Hypothalamus (tissue), 51 donors: ENCODE measurements at places on chromosomes 4 and X.

DNA sequence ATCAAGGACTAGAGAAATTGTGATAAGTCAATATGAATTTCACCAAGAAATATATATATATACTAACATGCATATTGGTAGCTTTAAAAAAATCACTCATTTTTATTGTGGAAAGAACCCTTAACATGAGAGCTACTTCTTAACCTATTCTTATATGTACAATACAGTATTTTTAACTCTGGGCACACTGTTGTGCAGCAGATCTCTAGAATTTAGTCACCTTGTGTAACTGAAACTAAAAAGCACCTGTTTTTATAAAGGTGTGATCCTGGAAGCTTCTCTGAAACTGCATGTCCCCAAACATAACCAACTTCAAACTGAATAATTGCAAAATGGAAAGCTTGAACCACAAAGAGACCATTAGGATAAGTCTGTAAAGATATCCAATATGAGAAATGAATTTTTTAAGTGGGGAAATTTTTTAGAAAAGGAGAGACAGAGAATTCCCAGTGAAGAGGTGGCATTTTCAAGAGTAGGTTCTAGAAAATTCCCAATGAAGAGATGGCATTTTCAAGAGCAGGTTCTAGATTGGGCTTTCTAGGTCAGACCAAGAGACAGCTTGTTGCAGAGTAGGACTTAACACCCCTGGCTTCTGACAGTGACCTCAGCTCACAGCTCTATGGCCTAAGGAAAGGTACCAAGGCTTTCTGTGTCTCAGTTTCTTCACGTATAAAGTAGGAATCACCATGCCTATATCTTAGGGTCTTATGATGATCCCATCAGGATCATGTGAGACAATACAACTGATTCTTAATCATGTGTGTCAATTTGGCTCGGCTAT is 22.0 kb upstream of the PPARGC1A start:
- no peak for DNase-seq

DNA sequence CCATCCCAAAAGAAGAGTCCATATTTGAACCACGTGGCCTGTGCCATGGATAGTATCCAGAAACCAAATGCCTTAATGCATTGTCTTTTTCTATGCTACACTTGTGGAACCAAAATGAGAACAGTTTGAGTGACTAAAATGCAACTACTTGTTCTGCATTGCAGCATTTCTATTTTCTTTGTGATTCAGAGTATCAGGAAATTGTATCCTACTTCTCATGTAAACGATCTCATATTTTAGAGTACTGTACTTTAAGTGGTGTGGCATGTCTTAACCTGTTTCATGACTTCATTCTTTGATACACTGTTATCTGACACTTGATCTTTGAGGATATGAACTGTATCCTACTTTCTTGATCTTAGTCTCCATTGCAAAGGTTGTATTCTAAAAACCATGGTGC is 167.2 kb upstream of the WDR1 start:
- DNase-seq, result no peak

DNA sequence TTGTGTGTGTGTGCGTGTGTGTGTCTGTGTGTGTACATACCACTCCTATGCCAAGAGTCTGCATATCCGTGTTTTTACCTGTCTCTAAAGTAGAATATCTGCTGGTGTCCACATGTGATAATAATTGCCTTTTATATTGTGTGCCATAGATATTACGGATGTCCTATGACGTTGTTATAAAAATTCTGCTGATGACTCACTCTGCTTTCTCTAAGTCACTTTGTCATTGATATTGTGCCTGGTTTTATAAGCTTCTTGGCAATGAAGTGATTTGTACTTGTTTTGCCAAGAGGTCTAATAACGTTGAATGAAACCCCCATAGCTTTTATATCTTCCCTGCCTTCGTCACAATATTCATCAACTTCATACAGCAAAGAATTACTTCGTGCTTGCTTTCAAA is 102.6 kb upstream of the C1GALT1C1 start:
- no peak for DNase-seq

- DNase-seq, result no peak
These were observed at the start of gene KLB for GRCh38 chr4:39406763-39407583. Gene KLB (plus strand): TSS chr4:39406930. CDS start chr4:39406950, 20 bp downstream.

- no peak for DNase-seq
These were observed 111.1 kb downstream of the SH3RF1 start for GRCh38 chr4:169159624-169160171.

DNA sequence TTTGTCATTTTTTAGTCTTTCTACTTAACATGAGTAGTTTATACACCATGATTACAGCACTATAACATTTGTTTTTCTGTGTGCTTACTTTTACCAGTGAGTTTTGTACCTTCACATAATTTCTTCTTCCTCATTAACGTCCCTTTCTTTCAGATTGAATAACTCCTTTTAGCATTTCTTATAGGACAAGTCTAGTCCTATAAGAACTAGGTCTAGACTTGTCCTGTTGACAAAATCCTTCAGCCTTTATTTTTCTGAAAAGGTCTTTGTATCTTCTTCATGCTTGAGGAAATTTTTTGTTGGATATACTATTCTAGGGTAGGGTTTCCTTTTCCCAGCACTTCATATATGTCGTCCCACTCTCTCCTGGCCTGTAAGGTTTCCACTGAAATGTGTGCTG is 253.3 kb upstream of the ARHGAP24 start:
- no peak for DNase-seq

DNA sequence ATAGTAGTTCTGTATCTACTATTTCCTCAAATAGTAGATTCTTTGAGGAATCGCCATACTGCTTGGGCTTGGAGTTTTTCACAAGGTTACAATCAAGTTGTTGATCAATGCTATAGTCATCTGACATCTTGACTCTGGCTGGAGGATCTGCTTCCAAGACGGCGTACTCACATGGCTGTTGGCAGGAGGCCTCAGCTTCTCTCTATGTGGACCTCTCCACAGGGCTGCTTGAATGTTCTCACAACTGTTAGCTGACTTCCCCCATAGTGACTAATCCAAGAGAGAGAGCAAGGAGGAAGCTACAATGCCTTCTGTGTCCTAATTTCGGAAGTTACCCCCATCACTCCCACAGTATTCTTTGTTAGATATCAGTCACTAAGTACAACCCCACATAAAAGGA is 10.3 kb downstream of the EGFL6 start:
- DNase-seq, result no peak

DNA sequence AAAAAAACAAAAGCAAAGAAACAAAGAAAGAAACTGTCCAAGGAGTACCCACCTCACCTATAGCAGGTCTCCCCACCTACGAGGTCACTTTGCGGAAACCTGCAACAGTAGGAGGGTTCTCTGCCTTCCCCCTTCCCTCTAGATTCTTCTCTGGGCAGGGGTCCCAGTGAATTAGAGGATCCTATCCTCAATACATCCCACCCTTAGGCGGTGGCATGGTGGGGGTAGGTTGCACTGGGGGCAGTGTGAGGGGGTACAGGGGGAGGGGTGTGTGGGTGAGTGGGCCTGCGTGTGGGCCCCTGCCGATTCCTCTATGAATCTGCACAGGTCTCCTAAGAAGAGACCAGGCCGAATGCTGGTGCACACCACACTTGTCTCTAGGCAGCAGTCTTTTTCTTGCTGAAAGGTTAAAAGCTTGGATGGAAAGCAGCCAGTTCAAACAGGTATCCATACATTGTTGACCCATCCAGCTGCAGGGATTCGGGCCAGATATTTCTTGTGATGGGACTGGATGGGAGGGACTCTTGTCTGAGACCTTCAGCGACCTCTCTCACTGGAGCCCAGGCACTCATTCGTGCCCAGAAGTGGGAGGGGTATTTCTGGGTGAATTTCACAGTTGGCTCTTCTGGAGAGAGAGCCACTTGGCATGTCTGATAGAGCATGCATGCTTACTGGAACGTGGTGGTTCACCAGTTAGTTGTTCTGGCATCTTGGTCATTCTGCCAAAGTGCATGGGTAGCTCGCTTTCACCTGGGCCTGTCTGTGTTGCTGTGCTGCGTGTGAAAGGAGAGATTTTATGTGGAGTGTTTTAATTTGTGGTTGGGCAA is 65.6 kb downstream of the NBDY start:
- no peak for DNase-seq

DNA sequence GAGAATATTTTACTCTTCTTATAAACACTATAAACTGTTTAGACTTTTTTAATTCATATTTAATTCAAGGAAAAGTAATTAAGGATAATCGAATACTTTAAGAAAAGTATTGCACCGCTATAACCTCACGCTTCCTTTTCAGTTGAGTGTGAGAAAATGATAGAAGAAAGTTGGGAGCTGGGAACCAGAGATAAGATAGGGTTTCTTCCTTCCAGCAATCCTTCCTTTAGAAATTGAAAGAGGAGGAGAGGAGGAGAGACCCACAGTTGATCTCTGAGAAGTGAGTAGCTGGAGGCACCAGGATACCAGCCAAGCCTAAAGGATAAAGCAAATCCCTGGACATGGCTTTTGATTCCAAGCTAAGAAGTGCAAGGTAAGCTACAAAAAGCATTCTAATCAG is 242.3 kb upstream of the NOCT start:
- no peak for DNase-seq

- no peak for DNase-seq
These were observed 67.6 kb upstream of the GPR101 start for GRCh38 chrX:137101273-137101990.
